ENCODE measurements at places on chromosomes 12 and 14. TPM values are rescaled to one million over a fixed set of nuclear protein-coding genes. Genes with fewer than 3 reads are reported as not detected.
A peak's percentile ranks its signal among the peaks of the same experiment; 100 is the strongest.

The PAPLN gene
- total RNA-seq = 1.1 TPM

The CD163 gene
- total RNA-seq = 0.90 TPM

The FOXA1 gene
- 5.2 TPM for total RNA-seq

The ZDHHC22 gene
- 12.0 TPM for total RNA-seq

The IFI27 gene
- total RNA-seq = 3.8 TPM

The OR6C2 gene
- not detected for total RNA-seq

- H3K36me3 ChIP-seq = peaks cover 8% of the 10 kb centered on the region
- no peak for DNase-seq
- H3K27me3 ChIP-seq = peaks cover 2% of the 10 kb centered on the region
- peaks cover 12% of the 10 kb centered on the region for H3K4me1 ChIP-seq
- H3K27ac ChIP-seq = no peak overlapping the region
- no peak overlapping the region for H3K4me3 ChIP-seq
Measured at GRCh38 chr12:113961921-113962710, 4.0 kb downstream of the RBM19 start.

DNA sequence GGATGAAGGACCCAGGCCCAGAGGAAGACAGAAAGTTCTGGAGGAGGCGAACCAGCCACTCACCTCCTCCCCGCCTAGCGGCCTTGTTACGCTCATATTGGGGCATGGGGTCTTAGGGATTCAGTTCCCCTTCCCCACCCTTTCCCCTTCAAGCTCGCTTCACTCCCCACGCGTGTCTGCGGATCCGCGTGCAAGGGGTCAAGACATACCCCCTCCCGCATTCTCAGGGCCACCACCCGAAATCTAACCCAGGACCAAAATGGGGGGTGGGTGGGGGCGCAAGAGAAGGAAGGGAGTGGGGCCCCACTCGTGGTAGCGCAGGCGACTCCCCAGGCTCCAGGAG lies 584 bp upstream of the RFX4 start:
- H3K27me3 ChIP-seq = peaks cover 32% of the 10 kb centered on the region
- DNase-seq = no peak
- H3K4me3 ChIP-seq = peak overlapping the region; percentile 17
- H3K27ac ChIP-seq = no peak overlapping the region

GRCh38 chr12:54251667-54252284 lies 28.1 kb downstream of the CBX5 start:
- peaks cover 21% of the 10 kb centered on the region for H3K36me3 ChIP-seq
- no peak for DNase-seq
- no peaks in the 10 kb centered on the region for H3K27me3 ChIP-seq
- peak overlapping the region; percentile 88 for H3K27ac ChIP-seq

DNA sequence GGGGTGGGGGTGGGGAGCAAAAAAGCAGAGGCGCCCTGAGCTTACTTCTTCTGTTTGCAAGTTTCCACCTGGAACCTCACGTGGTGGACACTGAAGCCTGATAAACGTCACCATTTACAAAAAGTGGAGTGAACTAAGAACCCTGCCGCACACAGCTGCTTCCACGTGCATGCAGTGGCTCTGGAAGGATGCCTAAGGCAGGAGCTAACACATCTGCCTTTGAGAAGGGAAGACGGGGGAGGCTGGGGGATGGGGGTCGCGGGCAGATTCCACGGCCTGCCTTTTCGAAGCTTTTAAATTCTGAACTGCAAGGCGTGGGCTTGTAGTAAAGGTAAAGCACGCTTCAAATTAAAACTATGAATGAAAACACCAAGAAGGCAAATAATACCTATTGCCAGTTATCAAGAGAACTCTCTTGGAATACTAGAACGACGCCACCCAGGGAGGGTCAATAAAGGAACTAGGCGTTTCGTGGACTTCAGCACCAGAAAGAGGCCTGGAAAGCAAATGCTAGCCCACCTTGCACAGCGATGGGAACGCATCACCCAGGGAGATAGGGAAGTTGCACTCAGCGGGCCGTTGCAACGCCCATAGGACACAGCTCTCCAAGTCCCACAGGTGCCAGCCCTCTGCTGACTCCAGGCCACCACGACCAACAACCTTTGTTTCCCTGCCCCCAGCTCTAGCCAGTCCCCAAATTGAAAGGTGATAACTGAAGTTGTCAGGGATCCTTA lies 61.8 kb downstream of the TESC start:
- no peak overlapping the region for H3K4me3 ChIP-seq
- no peaks in the 10 kb centered on the region for H3K36me3 ChIP-seq
- H3K27ac ChIP-seq = no peak overlapping the region
- peaks cover 12% of the 10 kb centered on the region for H3K27me3 ChIP-seq
- no peak for DNase-seq

- no peaks in the 10 kb centered on the region for H3K36me3 ChIP-seq
- no peak for DNase-seq
- peaks cover 1% of the 10 kb centered on the region for H3K27me3 ChIP-seq
- peak overlapping the region; percentile 26 for H3K27ac ChIP-seq
- H3K4me1 ChIP-seq = peaks cover 9% of the 10 kb centered on the region
Measured at GRCh38 chr12:10031321-10031720, 839 bp downstream of the CLEC9A start.

DNA sequence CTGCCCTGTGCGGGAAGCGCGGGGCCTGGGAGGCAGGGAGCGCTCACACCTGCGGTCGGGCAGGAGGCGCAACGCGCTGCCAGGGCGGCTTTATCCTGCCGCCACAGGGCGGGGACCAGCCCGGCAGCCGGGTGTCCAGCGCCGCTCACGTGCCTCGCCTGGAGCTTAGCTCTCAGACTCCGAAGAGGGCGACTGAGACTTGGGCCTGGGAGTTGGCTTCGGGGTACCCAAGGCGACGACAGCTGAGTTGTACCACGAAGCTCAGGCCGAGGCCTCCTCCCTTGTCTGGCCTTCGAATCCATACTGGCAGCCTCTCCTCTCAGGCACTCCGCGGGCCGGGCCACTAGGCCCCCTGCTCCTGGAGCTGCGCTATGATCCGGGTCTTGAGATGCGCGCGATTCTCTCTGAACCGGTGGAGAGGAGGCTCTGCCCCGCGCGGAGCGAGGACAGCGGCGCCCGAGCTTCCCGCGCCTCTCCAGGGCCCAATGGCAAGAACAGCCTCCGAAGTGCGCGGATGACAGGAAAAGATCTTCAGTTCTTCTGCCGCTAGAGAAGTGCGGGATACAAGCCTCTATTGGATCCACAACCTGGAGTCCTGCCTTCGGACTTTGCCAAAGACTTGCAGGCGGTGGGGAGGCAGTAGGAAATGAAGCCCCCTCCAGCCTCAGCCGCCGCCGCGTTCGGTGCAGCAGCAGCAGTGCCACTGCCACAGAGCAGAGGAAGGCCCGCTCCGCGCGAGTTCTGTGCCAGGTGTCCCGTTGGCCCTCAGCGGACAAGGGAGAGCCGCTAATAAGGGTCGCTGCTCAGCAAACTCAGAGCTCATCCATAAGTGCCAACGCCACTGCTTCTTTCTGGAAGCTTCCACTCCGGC lies 6.8 kb downstream of the SIX1 start:
- DNase-seq = peak; percentile 35
- H3K27ac ChIP-seq = no peak overlapping the region
- H3K4me1 ChIP-seq = peaks cover 53% of the 10 kb centered on the region
- no peaks in the 10 kb centered on the region for H3K36me3 ChIP-seq
- H3K4me3 ChIP-seq = no peak overlapping the region
- H3K27me3 ChIP-seq = peaks cover 28% of the 10 kb centered on the region

- H3K4me3 ChIP-seq = no peak overlapping the region
- no peaks in the 10 kb centered on the region for H3K4me1 ChIP-seq
- no peaks in the 10 kb centered on the region for H3K36me3 ChIP-seq
- no peak for DNase-seq
- no peaks in the 10 kb centered on the region for H3K27me3 ChIP-seq
Measured at GRCh38 chr14:25103271-25103670, 53.3 kb upstream of the STXBP6 start.
